Bronchial epithelial cell (primary cell): ENCODE measurements at places on chromosomes 12 and 14. TPM values are rescaled to one million over a fixed set of nuclear protein-coding genes. Genes with fewer than 3 reads are reported as not detected.

RNU4-1 gene
- under 0.01 and 564 TPM in 2 replicates for total RNA-seq

RAPGEF3 gene
- 0.90 and 3.9 TPM in 2 replicates for total RNA-seq

CMKLR1 gene
- total RNA-seq: not detected in 2 replicates

NCKAP5L gene
- 3.1 and 3.7 TPM in 2 replicates for total RNA-seq

OR10P1 gene
- not detected in 2 replicates for total RNA-seq

VDR gene
- total RNA-seq: 3.2 and 3.4 TPM in 2 replicates

GLS2 gene
- total RNA-seq: 5.2 and 6.1 TPM in 2 replicates

TAS2R8 gene
- not detected in 2 replicates for total RNA-seq

PLA2G1B gene
- not detected in 2 replicates for total RNA-seq

LMNTD1 gene
- 0.13 TPM in 1 of 2 replicates, not detected in the other for total RNA-seq

WNT5B gene
- 0.77 and 0.79 TPM in 2 replicates for total RNA-seq

TTC9 gene
- total RNA-seq: 5.3 and 9.7 TPM in 2 replicates

IL22 gene
- total RNA-seq: not detected in 2 replicates

KLRC2 gene
- total RNA-seq: not detected in 2 replicates

LBHD2 gene
- not detected in 2 replicates for total RNA-seq

RNFT2 gene
- total RNA-seq: 0.26 TPM in 2 replicates

FITM1 gene
- 0.51 TPM in 1 of 2 replicates, not detected in the other for total RNA-seq

TAS2R30 gene
- 3.1 and 4.5 TPM in 2 replicates for total RNA-seq

SMCO2 gene
- total RNA-seq: 1.7 and 1.8 TPM in 2 replicates

PRICKLE1 gene
- 1.1 and 2.4 TPM in 2 replicates for total RNA-seq

DLGAP5 gene
- total RNA-seq: 0.26 and 0.38 TPM in 2 replicates

GPX2 gene
- 1.3 and 5.9 TPM in 2 replicates for total RNA-seq

ESPL1 gene
- 0.26 and 1.4 TPM in 2 replicates for total RNA-seq

L3HYPDH gene
- total RNA-seq: 12.2 and 17.1 TPM in 2 replicates

PLCZ1 gene
- total RNA-seq: not detected in 2 replicates

LHX5 gene
- total RNA-seq: 0.26 and 0.77 TPM in 2 replicates

EIF5 gene
- total RNA-seq: 133 and 180 TPM in 2 replicates

FGF23 gene
- total RNA-seq: not detected in 2 replicates

ERP27 gene
- total RNA-seq: not detected in 2 replicates

STAC3 gene
- total RNA-seq: 0.26 and 0.51 TPM in 2 replicates

IL26 gene
- not detected in 2 replicates for total RNA-seq
